ENCODE measurements at places on chromosomes 6 and 20.

DNA sequence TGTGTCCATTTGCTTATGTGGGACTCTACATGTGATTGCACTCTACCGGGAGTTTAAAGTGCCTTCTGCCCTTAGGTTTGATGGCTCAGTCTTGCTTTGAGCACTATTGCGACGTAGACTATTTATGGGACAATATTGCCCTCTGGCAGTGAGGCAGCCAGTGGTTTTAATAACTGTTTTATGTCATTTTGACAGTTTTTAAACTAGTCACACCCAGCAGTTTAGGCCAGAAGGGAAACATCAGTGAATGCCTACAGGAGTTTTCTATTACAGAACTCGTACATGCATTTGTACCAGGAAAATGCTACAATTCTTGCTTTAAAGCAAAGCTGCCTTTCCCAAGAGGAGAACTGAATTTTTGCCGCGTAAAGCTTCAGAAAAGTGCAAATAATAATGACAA is 813.7 kb downstream of the KIF16B start:
- no peak for DNase-seq
- H3K36me3 ChIP-seq = no peaks in the 10 kb centered on the region
- H3K27ac ChIP-seq = no peak overlapping the region
- peaks cover 5% of the 10 kb centered on the region for H3K4me1 ChIP-seq
- no peak overlapping the region for H3K4me3 ChIP-seq

DNA sequence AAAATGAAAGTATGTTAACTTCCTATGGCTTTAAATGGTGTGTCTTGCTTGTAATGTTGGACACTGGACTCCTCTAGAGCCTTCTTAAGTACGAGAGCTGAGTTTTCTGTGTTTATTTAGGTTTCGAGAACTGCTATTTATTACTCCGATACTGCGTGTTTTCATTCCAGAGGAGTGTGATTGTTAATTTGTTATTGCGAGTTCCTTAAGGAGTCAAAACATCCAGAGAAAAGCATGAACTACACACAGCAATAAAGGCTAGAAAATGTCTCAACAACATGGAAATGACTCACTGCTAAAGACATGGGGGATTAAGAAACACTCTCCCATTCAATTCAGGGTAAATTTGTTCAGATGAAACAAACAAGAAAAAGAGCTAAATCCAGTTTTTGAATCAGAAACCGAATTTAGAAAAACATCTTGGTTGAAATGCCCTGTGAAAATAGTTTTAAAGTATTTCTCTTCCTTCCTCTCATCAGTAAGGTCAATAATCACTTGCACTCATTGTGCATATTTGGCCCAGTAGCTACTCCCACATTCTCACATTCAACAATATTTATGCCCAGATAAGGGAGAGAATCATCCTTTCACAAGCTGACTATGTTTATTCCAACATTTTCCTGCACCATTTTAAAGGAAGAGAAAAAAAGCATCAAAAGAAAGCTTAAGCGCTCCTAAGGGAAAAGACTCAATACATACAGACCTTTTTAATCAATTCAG is 36.0 kb downstream of the ATXN1 start:
- H3K27ac ChIP-seq = no peak overlapping the region
- H3K4me1 ChIP-seq = no peaks in the 10 kb centered on the region
- DNase-seq = no peak
- no peak overlapping the region for H3K4me3 ChIP-seq

DNA sequence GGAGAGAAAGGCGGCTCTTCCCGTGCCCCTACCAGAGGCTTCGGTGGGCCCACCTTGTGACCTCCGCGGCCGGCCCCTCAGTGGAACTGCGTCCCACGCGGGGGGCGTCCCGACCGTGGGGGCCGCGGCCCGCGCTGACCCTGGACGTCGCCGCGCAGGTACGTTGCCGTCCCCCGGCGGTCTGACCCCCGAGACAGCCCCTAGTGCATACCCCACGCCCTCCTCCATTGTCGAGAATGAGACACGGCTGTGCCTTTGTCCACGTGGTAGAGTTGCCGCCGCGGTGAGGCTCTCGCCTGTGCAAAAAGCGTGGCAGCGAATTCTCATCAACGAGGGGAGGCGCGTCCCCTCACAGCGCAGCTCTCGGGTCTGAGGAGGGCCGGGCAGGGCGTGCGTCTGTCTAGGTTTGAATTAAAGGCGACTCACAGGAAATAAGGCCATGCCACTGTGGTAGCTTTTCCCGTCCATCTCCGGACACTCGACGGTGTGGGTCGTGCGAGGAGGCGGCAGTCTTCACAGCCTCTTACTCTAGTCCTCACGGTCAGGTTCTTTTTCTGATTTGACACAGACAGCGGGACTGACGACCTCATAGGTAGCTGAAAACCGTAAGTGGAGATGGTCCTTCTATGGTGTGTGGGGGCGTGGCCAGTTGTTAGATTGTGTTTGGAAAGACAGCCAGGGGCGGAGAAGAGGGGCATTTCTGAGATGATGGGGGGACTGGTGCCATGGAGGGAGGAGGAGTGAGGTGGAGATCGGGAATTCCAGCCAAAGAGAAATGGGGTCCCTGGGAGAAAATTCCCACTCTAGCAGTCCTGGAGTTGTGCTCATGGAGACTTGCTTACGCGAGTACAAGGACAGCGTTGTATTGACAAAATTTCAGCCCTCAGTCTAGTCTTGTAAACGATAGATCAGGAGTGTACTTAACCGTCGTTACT is 580 bp downstream of the NXT1 start:
- peak overlapping the region; percentile 12 for H3K27ac ChIP-seq
- H3K36me3 ChIP-seq = peaks cover 8% of the 10 kb centered on the region
- peaks cover 7% of the 10 kb centered on the region for H3K4me1 ChIP-seq
- DNase-seq = no peak
- H3K4me3 ChIP-seq = peak overlapping the region; percentile 86

- no peak for DNase-seq
- no peak overlapping the region for H3K27ac ChIP-seq
- H3K4me3 ChIP-seq = peak overlapping the region; percentile 96
- H3K27me3 ChIP-seq = no peaks in the 10 kb centered on the region
- no peaks in the 10 kb centered on the region for H3K36me3 ChIP-seq
- H3K4me1 ChIP-seq = peaks cover 7% of the 10 kb centered on the region
Observed at GRCh38 chr6:42744351-42744893, 1.5 kb downstream of the TBCC start.

DNA sequence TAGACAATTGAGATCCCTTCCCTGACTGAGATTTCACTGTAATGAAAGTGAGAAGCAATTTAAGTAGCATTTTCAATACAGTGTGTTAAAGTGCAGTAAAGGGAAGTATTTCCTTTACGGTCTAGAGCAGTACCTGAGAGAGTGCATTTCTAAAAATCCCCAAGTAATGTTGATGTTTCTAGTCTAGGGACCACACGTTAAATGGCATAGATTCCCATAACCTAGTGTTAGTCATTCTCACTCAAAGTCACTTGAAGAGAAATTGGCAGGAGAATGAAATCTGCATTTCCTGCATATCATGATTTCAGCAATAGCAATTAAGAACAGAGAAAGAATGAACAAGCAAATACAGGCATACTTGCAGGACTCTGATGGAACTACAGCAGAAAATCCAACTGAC is 67.9 kb downstream of the CGA start:
- DNase-seq = no peak
- H3K27me3 ChIP-seq = no peaks in the 10 kb centered on the region

- no peak for DNase-seq
- H3K4me3 ChIP-seq = no peak overlapping the region
- H3K27me3 ChIP-seq = no peaks in the 10 kb centered on the region
- H3K4me1 ChIP-seq = no peaks in the 10 kb centered on the region
- no peak overlapping the region for H3K27ac ChIP-seq
- H3K36me3 ChIP-seq = no peaks in the 10 kb centered on the region
Observed at GRCh38 chr6:101909366-101909765, 515.9 kb downstream of the GRIK2 start.
